Sciatic nerve (tissue), 2 donors: ENCODE measurements at places on chromosomes 6 and 20. TPM values are rescaled to one million over a fixed set of nuclear protein-coding genes. Genes with fewer than 3 reads are reported as not detected.

GRCh38 chr6:36688739-36689075 lies 8.9 kb upstream of the RAB44 start:
- no peak for DNase-seq

GRCh38 chr6:47737406-47737805 lies 39.0 kb downstream of the ADGRF4 start:
- no peak for DNase-seq

DNA sequence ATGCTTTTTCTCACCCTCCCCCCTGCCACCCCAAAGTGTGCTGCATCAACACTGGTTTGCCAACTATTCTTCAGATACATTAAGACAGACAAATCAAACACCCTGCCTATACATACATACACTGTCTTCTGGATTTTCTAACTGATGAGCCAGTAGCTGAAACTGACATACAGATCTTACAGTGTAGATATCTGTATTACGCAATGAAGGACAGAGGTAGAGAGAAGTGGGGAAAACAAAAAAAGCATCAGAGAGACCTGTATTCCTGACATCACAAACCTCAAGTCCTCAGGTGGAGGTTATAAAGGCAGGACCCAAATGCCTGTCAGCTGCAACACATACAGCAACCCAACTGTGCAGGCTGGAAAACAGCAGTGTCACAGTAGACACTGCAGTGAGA lies 535.4 kb downstream of the HACE1 start:
- DNase-seq = no peak

TUBB2B gene
- 39.4 TPM for total RNA-seq

- no peak for DNase-seq
These were observed 188.2 kb downstream of the ADGRG6 start for GRCh38 chr6:142489722-142490610.

ZSCAN12 gene
- total RNA-seq = 7.3 TPM

DNA sequence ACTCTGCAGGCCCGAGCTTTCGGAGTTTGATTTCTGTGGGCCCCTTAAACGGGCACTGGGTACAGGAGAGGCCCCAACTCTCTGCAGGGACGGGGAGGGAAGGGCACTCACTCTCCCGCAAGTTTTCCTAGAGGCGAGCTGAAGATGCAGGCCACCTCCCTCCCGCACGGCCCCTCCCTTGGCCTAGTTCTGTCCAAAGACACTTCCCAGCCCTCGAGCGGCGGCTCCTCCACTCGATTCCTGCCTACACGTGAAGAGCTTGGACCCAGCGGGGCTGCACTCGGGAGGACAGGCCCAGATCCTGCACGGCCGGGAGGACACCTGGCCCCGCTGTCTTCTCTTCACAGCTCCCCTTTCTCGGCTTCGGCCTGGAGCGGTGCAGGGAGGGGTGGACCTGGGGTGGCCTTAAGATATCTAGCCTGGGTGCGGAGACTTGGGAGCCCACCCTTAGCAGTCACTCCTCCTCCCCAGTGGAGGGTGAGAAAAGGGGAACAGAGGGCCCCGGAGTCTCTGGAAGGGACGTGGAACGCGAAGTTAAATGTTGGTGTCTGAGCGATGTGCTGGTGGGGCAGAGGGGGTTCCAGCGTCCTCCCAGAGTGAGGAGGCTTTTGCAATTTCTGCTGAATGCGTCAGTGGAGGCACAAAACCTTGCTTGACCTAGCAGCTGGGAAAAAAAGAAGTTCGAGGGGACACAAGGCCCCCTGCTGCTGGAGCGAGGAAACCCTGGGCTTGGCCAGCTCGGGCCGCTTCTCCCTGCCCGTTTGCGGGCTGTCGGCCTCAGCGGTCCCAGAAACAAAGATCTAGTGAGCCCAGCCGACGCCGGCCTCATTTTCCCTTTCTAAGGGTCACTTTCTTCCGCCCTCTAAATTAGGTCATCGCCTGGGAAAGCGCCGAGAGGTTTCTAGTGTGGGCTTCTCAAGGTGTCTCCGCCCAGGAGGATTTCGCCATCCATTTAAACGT lies 4.9 kb downstream of the OLIG3 start:
- no peak for DNase-seq

SLC17A9 gene
- total RNA-seq = 3.8 TPM

LY6G6C gene
- 0.71 TPM for total RNA-seq

- DNase-seq = no peak
These were observed 2.0 kb downstream of the BACH2 start for GRCh38 chr6:90294614-90294988.

DNA sequence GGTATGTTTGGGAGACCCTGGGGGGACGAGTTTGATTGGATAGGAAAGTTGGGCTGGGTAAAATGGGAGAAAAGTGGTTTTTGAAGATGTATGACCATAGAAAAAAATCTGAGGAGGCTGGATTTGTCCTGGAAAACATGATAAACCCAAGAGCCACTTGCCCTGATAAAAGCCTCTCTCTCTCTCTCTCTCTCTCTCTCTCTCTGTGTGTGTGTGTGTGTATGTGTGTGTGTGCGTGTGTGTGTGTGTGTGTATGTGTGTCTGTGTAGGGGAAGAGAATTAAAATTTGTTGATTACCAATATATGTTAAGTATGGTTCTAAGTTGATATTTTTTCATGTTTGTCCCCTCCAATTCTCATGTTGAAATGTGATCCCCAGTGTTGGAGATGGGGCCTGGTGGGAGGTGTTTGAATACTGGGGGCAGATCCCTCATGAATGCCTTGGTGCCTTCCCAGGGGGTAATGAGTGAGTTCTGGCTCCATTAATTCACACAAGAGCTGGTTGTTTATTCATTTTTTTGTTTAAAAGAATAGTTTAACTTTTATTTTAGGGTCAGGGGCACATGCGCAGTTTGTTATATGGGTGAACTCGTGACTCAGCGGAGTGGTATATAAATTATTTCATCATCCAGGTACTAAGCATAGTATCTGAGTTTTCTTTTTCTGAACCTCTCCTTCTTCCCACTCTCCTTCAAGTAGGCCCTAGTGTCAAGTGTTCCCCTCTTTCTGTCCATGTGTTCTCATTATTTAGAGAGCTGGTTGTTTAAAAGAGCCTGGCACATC lies 208.8 kb downstream of the TFAP2B start:
- DNase-seq = no peak

GRCh38 chr20:4730780-4731179 lies 9.1 kb downstream of the PRND start:
- DNase-seq = no peak

DNA sequence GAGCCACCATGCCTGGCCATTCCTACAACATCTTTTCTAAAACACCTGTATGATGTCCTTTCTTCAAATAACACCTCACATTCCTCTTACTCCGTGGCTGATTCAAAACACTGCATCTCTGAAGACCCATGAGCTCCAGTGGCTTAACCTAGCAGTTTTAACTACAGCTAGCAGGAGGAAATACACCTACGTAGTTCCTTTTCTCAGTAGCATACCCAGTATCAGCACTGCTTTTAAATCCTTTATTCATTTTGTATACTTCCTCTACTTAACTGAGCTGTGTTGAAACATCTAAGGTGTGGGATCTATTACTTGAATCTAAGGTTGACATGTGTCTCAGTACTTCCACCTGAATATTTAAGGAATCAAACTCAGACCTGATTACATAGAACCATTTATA lies 113.6 kb upstream of the CCDC28A start:
- DNase-seq = no peak

GRCh38 chr6:11714116-11714797 lies 64.3 kb downstream of the ADTRP start:
- no peak for DNase-seq

TAGAP gene
- 8.0 TPM for total RNA-seq
